Cerebellar nuclear complex (tissue), 1 donor: ENCODE measurements at places on chromosomes 2 and 18.

DNA sequence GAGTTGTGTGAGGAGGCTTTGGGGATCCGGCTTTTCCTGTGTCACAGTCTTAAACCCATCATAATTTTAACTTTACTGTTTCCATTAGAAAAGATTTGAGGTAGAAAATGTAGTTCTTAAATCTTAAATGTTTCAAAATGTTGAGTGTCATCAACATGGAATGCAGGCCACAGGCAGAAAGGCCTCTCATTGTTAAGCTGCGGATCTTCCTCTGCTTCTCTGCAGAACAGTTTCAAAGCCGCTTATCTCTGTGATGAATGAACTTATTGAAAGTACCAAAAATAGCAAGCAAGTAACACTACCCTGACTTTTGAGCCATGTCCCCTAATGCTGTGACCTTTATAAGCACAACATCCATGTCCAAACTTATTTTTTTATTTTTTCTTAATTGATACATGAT, 1645.8 kb downstream of the DPP10 start:
- no peak for DNase-seq

DNA sequence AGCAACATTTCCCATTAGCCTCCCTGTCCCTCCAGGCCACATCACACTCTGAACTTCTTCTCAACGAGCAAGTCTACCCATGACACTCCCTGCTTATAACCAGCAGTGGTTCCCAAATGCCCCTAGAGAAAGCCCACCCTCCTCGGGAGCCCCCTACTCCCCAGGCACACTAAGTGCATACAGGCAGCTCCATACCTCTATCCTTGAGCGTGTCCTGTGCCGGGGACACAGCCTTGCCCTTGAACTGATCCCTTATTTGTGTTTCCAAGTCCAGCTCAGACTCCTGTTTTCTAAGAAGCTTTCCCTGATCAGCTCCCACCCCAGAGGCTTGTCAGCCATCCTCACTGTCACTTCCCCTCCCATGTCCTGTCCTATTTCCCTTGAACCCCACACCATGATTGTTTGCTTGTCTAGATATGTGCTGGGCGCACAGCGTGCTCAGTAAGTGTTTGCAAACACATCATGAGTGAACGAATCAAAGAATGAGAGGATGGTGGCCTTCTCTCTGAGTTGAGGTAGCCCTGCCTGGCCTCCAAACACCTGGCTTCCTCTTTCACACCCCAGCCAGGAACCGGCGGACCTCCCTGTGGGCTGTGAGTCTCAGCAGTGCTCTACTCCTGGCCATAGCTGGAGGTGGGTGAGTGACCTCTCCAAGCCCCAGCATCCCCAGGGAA, 2.1 kb downstream of the TEX51 start:
- no peak for DNase-seq

DNA sequence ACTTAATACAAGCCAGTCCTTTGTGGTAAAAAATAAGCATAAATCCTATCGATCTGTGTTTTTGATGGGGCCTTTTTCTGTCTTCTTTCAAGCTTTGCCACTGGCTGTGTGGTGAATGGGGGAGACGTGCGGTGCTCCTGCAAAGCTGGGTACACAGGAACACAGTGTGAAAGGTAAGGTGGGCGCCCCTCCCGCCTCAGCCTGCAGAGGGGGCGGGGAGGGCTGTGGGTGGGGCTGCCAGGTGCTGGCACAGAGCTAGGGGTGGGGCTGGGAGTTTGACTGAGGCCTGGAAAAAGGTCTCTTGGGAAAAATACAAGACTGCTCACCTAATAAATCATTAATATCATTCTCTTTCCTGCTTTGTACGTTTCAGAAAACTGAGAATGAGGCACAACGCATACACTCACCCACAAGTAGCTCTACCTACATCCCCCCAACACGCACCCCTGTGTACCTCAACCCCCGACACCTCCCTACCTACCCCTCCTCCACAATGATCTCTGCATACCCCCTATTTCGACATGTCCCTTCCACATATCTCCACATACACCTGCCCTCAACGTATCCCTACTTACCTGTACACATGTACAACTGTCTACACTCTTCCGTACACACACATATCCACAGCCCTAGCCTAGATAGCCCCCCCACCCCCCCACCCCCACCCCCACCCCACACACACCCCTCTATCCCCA, 129.7 kb upstream of the TTC39C start:
- no peak for DNase-seq

GRCh38 chr2:122634256-122634655, 878.8 kb downstream of the TSN start:
- DNase-seq = no peak

- DNase-seq = no peak
Observed at GRCh38 chr18:58177896-58178470, 134.0 kb downstream of the NEDD4L start.

GRCh38 chr2:27262379-27263286, at the start of gene SLC30A3:
SLC30A3 (minus strand) TSS chr2:27263047; CDS start chr2:27262906, 141 bp downstream.
- no peak for DNase-seq

GRCh38 chr2:179224361-179224760, 40.3 kb downstream of the SESTD1 start:
- no peak for DNase-seq

DNA sequence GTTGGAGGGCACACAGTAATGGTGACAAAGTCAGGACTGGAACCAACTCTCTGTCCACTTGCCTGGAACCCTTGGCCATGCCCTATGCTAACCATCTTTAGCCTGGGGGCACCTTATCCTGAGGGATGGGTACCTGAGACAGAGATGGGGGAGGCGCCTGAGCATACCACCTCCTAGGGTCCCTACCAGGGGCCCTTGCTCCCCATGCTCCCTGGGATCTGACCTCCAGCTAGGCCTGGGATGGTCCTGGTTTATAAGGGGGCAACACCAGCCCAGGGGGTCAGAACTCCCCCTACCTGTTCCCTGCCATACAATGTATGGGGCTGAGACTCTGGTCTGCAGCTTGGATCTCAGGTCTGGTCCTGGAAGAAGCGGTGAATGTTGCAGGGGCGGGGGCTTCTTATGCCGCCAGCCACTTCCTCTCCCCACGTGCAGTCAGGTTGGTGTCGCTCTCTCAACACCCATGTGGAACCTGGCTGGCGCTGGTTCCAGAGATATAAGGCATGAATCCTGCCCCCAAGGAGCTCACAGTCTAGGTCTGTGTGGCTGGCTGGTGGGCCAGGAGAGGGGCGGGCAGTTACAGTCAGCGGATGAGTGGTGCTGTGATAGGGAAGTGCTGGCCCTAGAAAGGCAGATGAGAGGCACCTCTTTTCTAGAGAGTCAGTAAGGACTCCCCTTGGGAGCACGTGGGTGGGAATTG, 3.8 kb upstream of the TOGARAM2 start:
- DNase-seq = no peak

- DNase-seq = no peak
Observed at GRCh38 chr2:195823206-195823605, 166.2 kb downstream of the SLC39A10 start.

GRCh38 chr2:169735623-169736022, 2.0 kb downstream of the KLHL23 start:
- no peak for DNase-seq

DNA sequence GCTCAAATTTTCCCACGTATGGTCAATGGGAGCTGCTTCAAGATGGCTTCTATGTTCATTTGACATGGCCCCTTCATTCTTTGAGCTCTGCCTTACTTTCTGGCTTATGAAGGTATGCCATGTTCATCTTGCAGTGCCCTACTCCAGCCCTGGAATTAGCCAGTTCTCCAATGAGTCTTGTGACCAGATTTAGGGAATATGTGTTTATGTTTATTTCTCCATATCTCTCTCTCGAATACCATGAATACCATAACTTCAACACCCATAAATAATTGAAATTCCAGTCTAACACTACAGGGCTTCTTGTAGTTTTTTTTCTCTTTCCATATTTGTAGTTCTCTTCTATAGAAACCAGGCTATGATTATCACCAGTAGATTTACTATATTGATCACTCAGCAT, 39.7 kb downstream of the EPB41L5 start:
- no peak for DNase-seq

DNA sequence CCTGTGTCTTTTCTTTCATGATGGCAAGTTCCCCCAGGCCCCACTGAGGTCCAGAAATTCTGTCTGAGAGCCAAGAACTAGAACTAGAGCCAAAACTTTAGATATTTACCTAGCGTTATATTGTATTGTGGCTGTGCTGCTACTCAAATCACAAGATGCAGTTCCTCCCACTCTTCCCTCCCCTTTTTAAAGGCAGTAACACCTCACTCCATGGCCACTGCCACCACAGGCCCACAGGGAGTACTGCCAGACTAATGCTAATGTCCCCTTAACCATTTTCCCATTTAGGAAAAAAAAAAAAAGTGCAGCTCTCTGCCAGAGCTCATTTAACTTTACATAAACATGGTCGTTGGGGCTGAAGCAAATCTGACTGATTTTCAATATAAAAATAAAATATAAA, 99.7 kb upstream of the KYNU start:
- no peak for DNase-seq

DNA sequence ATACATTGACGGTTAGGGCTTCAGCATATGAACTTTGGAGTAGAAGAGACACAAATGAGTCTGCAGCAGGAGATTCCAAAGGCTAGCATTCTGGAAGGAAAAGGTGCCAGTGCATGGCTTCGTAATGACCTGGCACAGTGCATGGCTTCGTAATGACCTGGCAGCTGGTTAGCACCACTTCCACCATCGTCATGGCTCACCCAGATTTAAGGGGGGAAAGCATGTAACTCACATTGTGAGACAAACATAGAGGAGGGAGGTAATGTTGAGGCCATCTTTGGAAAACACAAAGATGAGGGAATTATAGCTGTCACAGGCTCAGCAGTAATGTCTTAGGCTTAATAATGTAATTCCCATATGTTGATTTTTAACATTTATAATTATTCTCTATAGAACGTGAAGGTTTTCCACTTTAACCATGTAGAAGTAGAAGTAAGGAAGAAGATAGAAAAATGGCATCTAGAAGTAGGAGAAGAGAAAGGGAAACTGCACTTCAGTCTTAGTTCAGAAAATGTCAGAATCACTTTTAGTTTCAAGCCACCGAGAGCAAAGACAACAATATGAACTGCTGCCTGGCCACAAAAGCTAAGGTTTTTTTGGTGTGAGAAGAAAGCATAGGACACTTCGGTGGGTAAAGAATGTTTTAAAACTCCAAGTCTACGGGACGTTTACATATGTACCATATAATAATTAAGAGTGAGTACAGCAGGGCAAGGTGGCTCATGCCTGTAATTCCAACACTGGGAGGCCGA, 6.8 kb upstream of the STK25 start:
- DNase-seq = no peak
